ENCODE measurements at places on chromosomes 5 and 9.

GRCh38 chr5:125408448-125409233, 662.2 kb upstream of the ZNF608 start:
- no peak for DNase-seq

GRCh38 chr5:13186177-13186576, 758.3 kb downstream of the DNAH5 start:
- DNase-seq, result no peak

- DNase-seq, result no peak
Observed at GRCh38 chr5:124372457-124372856, 374.0 kb downstream of the ZNF608 start.

DNA sequence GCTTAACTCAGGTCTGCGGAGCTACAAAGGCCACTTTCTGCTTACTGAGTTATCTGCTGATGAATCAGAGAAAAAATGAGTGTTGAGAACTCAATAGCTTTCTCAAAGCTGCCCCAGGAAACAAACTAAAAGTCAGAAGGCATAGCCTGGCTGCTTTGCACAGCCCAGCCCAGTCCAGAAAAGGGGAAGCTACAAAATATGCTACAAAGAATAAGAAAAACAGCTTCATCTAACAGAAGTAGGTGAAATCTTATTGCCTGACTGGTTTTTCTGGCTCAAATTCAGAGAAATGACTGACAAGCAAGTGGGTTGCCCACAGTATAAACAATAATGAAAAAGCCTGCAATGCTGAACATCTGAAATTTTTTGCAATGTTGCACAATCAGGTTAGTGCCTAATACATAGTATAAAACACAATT, 156.2 kb downstream of the PPP2R2B start:
- DNase-seq, result no peak

- DNase-seq, result no peak
Observed at GRCh38 chr9:34254966-34255825, 73.9 kb downstream of the KIF24 start.

DNA sequence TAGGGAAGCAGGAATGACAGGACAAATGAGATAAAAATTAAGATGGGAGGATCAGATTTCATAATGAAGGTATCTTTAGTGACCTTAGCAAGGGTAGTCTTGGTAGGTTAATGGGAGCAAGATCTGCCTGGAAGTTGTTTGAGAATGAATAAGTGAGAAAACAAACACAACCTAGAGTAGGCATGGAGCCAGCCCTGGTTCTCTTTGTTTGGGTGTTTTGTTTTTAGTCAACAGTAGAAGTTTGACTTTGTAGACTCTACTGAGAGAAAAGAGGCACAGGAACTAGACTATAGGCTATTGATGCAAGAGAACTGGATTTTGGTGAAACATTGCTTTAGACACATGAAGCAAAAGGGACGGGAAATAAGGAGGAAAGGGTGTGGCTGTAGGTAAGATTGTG, 40.3 kb downstream of the KCNN2 start:
- no peak for DNase-seq

DNA sequence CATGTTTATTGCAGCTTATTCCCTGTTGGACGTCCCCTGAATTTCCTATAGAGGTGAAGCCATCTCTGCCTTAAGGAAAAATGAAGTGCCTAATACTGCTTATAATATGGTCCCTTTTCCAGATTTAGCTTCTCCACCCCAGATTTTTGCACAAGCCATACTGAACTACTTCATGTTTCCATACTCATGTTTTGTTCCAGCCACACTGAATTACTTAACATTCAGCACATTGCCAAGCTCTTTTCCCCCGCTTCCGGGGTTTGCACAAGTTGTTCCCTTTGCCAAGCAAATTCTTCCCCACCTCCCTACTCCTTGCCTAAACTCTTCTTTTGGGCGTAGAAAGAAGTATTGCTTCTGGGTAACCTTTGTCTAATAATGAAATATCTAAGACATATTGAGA, 1.7 kb upstream of the CNTRL start:
- no peak for DNase-seq

GRCh38 chr5:154196955-154197652, 6.6 kb downstream of the GALNT10 start:
- DNase-seq, result no peak

GRCh38 chr5:82329393-82329792, 51.2 kb upstream of the RPS23 start:
- no peak for DNase-seq

- no peak for DNase-seq
Observed at GRCh38 chr5:150541895-150542294, 34.0 kb downstream of the NDST1 start.

- DNase-seq, result no peak
Observed at GRCh38 chr5:75050415-75050814, 1.9 kb downstream of the GCNT4 start.

DNA sequence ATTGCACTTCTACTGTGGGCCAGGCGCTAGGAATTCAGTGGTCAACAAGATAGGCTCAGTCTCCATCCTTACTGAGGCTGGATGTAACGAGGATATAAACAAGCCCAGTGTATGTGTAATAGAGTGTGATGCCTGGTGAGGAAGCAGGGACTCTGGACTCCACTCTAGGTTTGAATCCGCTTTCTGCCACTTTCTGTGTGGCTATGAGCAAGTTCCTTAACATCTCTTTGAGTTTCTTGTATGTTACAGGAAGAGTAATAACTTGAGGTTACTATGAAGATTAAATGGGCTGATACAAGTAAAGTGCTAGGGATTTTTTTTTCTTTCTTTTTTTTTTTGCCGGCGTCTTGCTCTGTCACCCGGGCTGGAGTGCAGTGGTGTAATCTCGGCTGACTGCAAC, 12.4 kb downstream of the DOCK2 start:
- DNase-seq, result no peak

- no peak for DNase-seq
Observed at GRCh38 chr9:35736201-35736633, 3.8 kb downstream of the CREB3 start.

DNA sequence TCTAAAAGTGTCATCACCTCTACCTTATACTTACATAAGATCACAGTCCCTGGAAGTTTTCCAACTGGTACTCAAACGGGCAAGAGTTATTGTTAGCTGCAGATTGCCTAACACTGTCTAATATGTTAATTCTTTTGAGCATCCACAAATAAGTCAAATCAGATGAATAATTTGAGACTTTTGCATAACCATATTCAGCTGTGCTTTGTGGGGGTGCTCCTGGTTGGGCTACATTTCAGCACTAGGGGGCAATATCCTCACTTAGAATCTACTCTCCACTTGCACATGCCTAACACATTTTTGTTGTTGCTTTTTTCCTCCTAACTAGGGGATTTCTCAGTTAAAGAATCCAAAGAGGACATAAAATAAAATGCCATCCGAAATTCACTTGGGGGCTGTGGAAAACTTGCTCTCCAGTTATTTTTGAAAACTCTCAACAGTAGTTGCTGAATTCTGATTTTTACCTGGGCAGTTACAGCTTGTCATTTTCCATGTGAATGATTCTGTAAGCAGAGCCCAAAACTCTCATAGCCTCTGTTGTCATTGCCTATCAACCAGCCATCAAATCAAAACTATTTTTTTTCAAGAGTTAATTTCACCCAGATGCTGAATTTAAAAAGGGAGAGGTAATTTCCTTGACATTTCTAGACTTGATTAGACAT, 71.5 kb downstream of the TRIM36 start:
- no peak for DNase-seq

DNA sequence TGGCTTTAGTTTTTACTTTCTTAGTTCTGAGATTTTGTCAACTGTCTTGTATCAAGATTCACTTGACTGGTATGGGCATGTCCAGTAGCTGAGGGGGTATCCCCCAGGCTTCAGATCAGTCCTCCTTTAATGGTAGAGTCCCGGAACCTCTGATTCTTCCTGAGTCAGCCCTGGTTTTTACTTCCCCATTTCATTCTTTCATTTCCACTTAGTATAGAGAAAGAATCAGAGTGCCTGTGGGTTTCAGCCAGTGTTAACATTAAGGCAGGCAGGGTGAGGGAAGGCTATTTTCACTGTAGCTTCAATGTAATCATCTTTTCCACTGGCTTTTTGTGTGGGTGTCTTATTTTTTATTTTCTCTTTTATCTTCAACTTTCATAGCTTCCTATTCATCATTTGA, 8.3 kb upstream of the COMMD10 start:
- no peak for DNase-seq
